Dorsolateral prefrontal cortex (tissue), 122 donors: ENCODE measurements at places on chromosomes 11 and 22.
A peak's percentile ranks its signal among the peaks of the same experiment; 100 is the strongest.

- DNase-seq, result no peak
Measured at GRCh38 chr11:763073-763463, 14.2 kb downstream of the GATD1 start.

DNA sequence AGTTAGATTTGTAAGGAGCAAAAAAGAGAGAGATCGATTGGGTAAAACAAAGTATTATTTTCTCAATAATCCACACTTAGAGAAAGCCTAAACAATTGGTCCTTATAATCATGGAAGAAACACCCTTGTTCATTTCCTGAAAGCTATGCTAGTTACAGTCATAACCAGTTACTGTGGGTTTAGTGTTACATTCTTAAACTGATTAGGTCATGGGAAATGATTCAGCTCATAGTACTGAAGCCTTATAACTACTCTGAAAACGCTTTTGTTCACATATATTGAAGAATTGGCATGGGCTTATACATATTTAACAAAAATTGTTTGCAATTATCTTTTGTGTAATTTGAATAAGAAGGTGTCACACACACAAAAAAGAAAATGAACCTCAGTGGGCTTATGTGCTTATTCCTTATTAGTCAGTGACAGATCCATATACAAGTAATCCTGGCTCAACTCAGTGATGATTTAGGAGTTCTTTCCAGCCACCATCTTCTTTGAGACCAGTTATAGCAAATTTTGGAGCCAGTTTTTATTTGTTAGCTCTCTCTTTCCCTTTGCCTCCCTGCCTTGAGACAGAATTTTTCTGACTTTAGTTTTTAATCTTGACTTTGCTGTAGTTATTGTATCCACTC, 198.5 kb upstream of the CTSC start:
- DNase-seq, result no peak

DNA sequence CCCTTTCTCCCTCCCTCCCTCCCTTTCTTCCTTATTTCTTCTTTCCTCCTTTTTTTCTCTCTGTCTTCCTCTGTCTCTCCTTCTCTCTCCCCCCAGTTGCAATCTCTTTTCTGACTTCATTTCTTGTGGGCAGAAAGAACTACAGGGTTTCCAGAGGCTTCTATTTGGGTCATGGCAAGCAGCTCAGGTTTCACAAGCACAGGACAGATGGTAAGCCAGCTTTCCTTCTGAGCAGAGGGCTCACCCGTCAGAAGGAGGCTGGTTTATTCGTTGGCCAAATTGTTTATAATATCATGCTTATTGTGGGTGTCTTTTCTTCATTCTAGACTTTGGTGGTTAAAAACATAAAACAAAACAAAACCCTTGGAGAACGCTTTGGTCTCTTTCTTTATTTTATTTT, 58.9 kb upstream of the CLMP start:
- peak; percentile 70 for DNase-seq

DNA sequence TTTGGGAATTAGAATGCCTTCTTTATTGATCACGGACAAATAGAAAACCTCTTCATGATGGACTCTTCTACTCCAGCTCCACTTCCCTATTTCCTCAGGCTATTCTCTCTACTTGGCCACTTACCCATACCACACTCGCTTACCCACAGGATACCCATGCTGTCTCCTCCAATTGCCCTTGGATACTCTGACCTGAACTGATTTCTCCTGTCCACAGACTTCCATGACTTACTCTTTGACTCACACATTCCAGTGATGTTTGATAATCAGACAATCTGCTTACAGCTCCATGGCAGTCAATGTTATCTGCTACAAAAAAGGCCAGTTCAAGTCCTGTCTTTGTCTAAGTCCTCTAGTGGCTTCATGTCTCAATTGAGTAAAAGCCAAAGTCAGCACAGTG, 292.0 kb upstream of the CTSC start:
- no peak for DNase-seq

GRCh38 chr22:36541831-36542411, 13.0 kb upstream of the EIF3D start:
- DNase-seq, result peak; percentile 75

- no peak for DNase-seq
Measured at GRCh38 chr11:63942803-63943202, 4.0 kb downstream of the NAA40 start.

DNA sequence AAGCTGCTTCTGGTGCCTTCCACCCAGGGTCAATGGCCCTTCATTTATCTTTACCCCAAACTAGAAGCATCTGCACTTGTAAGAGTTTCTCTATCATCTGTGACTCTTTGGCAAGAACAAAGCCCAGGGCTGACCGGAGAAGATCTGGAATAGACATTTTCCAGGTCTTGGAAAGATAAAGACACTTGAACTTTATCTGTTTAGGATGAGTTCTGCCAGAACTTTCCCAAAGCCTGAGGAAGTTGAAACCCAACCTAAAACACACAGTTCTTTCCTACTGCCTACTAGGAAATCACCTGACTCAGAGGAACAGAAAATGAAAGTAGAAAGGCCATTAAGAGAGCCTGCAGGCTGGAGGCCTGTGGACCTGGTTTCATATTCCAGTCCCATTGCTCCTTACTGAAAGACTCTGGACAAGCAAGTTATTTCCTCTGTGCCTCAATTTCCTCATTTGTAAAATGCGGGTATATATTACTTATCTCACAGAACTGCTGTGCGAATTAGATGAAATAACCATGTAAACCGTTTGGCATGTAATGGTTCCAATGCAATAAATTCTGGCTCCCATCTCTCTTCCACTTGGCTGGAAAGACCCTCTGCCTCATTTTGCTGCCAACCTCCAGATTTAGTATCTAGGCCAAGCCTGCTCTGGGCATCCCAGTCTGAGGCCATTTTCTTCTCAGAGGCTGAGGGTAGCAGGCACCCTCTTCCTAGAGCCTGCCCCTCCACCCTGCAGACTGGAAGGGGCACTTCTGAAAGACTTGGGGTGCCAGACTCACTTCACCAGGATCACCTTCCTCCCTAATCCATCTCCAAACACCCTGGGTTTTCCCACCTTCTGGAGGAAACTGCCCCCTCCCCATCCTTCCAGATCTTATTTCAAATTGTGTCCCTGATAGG, 1.2 kb downstream of the UBE2L6 start:
- DNase-seq, result no peak

GRCh38 chr11:94958121-94958696, 15.1 kb downstream of the CWC15 start:
- no peak for DNase-seq

GRCh38 chr22:39106326-39106725, 9.3 kb downstream of the APOBEC3H start:
- no peak for DNase-seq
